Activated CD4-positive, alpha-beta T cell treated with anti-CD3 and anti-CD28 coated beads, Interleukin-2, Interleukin-6, amounts not matched to agents 100 ng/mL and 50 ng/mL, durations not matched to agents 16 hours and 8 hours (primary cell): ENCODE measurements at places on chromosomes 5 and 9.

DNA sequence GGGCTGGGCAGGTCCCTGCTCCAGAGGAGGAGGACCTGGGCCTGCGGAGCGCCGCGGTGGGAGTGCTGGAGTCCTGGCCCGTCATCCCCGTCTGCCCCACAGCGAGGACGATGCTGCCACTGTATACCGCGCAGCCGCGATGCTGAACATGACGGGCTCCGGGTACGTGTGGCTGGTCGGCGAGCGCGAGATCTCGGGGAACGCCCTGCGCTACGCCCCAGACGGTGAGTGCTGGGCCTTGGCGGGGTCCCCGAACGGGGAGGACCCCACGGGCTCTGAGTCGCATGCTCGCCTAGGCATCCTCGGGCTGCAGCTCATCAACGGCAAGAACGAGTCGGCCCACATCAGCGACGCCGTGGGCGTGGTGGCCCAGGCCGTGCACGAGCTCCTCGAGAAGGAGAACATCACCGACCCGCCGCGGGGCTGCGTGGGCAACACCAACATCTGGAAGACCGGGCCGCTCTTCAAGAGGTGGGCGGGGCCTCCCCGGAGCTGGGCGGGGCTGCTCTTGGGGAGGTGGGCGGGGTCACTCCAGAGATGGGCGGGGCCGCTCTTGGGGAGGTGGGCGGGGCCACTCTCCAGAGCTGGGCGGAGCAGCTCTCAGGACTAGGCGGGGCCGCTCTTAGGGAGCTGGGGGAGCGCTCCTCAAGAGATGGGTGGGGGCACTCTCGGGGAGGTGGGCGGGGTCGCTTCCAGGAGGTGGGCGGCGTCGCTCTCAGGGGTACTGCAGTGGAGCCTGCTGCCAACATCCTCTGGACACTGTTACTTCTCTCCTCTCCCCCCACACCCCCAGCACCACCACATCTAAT lies 13.1 kb downstream of the LRRC26 start:
- peak; percentile 72 for DNase-seq

DNA sequence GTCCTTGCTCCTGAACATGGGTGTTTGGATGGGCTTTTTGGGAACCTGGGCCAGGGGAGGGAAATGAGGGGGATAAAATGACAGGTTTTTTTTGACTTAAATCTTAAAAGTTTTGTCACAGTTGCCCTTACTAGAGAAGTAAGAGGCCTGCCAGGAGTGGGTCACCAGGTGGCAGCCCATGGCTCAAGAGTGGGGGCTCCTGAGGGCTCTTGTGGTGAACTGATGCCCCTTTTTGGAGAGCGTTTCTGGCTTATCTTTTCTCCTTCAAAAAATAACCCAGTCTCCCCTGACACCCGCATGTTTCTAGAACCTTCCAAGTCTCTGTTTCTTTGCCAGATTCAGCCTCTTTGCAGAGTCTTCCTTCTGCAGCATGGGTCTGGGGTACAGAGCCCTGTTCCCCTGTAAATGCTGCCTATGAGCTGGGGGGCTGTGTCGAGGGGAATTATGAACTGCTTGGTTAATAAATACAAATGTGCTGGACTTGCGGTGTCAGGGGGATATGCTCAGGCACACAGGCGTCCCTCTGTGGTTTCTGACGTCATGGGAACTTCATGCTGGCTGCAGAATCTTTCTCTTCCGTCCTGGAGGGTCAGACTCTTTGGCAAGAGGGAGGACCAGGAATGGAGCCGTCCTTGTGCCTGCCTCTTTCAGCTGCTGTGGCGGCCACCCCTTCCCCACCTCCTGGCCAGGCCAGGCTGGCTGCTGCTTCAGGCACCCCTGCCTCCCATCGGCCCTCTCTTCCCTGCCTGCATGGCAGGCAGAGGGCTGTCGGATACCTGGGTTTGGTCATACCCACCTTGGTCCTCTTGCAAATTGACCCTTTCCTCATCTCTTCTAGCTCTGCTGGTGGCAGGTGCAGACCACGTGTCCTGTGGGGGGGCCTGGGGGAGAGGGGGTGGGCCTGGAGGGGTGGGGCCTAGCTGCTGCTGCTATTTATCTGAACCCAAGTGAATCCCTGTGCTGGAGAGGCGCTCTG lies 30.1 kb downstream of the PTPA start:
- peak; percentile 39 for DNase-seq

- DNase-seq: no peak
These were observed 1542.8 kb downstream of the EFNA5 start for GRCh38 chr5:106127985-106128384.

- DNase-seq: no peak
These were observed 964 bp downstream of the HTR4 start for GRCh38 chr5:148653291-148653835.

- DNase-seq: no peak
These were observed 2.9 kb downstream of the FAM13B start for GRCh38 chr5:138029944-138030343.

DNA sequence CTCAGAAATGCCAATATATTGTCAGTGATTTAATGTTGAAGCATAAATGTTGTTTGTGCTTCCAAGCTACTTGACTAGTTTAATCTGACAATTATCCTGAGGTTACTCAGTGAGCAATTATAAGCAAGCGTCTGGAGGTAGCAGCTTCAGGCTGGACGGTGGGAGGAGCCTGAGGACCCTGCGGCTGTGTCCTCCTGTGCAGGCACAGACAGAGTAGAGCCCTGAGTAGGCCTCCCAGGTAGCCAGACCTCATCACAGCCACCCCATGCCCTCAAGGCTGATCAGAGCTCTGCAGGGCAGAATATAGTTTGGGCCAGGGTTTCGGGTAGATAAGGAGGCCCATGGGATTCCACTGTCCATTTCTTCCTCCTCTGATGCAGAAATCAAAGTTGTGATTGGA lies 153.6 kb downstream of the DRD1 start:
- DNase-seq: no peak

DNA sequence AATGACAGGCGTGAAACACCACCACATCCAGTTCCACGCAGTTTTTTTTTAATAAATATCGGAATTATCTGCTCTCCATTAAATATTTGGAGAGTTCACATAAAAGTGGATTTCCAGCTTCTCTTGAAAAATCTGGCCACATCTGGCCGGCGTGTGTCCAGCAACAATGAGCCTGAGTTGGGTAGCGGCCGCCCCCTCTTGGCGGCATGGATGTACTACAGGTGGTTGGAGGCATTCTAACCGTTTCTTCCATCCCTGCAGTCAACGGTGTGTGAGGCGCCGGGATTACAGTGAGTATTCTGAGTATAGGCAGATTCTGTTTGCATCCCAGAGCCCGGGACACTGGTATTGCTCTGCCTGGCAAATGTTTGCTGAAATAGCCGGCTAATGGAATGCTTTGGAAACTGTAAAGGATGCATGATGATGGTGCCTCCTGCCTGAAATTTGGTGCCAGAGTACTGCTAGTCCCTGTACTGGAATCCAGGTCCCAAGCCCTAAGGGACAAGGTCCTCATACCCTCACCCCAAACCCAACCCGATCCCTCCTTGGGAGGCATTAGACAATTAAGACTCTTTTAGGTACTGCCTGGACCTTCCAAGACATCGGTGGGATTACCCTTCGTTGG lies 13.6 kb upstream of the GM2A start:
- peak; percentile 80 for DNase-seq

GRCh38 chr5:148186248-148187003 lies 16.4 kb upstream of the SPINK6 start:
- peak; percentile 85 for DNase-seq

DNA sequence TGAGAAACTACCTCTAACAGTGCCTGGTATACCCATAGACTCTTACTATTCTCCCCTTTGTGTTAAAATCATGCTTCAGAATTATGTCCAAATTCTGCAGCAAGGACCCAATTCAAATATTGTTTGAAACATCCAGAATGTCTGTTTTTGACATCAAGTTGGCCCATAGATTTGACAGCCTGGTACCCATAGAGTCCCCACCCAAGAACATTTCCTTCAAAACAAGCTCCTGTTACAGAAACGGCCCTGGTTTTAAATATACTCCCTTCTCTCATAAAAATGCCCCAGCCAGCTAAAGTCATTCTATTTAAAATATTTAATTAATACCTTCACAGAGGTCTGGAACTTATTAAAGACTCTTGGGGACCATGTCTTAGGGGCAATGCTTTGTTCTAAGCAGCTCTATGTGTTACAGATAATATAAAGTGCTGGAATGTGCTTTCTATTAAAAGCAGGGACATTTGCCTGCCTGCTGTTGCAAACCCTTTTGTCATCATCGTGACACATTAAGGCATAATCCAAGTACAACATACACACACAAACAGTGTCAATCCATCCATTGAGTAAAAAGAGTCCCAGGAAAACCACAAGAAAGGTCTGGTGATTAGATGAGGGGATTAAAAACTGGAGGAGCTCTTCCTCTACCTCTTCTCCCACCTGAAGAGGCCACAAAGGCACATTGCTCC lies 321.7 kb downstream of the MLLT3 start:
- no peak for DNase-seq

GRCh38 chr5:1763548-1763911 lies 36.1 kb downstream of the MRPL36 start:
- peak; percentile 30 for DNase-seq

DNA sequence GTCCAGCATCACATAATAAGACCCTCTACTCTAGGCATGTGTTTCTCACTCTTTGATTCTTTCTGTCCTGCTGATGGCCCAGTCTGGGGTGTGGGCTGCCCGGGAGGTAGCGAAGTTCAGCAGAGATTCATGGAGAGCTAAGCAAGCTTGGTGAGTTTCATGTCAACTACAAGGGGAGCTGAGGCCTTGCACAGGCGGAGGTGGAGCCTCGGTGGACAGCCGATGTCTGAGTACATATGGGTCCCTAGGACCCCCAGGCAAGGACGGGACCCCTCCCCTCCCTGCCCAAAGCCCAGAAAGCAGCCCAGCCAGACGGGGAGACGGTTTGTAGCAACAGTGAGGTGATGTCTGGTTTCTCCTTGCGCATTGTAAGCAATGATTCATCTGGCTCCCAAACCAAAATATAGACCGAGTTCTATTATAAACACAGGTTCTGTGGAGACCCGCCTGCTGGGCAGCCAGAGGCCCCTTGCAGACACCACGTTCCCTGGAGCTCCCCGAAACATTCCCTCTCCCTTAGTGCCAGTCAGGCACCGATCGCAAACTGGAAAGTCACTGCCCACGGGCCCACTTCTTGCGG lies 45.5 kb downstream of the COL27A1 start:
- DNase-seq: no peak

DNA sequence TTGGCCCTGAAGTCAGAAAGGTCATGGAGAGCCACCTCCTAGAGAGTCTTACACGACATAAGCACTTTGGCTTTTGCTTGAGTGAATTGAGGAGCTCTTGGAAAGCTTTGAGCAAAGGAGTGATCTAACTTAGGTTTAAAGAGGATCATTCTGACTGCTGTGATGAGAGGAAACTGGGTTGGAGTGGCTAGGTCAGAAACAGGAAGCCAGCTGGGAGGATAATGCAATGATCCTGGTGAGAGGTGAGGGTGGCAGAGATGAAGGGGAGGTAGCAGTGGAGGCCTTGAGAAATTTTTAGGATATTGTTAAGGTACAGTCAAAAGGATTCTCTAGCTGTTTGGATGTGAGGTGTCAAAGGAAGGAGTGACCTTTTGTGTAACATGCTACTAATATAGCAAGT lies 32.2 kb upstream of the ROPN1L start:
- DNase-seq: peak; percentile 6

DNA sequence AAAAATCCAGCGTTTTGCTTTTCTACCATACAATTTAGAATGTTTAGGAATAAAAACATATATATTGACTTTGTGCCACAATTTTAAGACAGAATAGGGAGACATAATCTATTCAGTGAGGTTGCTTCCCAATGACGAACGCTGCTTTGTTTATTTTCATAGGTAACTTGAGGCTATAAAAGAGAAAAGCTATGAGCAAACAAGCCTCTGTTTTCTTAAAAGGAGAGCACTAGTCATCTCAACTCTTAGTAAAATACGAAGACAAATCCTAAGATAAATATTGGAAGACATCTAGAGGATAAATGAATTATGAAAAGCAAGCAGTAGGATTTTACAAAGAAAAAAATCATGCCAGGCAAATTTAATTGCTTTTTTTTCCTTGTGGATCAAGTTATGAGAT lies 363.6 kb downstream of the ANXA1 start:
- no peak for DNase-seq

DNA sequence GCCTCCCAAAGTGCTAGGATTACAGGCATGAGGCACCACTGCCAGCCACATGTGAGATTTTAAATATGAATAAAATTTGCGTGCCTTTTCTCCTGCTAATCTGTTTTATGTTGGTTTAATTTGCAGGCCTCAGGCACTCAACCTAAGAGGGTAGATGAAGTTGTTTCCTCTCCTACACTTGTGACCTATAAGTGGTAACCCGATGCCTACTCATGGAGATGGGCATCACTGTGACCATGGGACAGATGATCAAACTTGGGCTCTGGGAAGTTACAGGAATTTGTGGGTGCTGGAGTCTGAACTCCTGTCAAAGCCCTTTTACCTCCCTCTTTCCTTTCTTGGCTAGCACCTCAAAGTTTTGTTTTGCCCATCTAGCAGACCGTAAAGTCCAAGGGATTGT lies 1.1 kb downstream of the SLC28A3 start:
- DNase-seq: no peak
